ENCODE measurements at places on chromosomes 11 and 22. TPM values are rescaled to one million over a fixed set of nuclear protein-coding genes. Genes with fewer than 3 reads are reported as not detected.

CHRNA10 gene
- 2.7 TPM for total RNA-seq

MRTFA gene
- total RNA-seq = 74.0 TPM

RFPL1 gene
- not detected for total RNA-seq

RAG2 gene
- not detected for total RNA-seq

MAJIN gene
- not detected for total RNA-seq

PLCB3 gene
- total RNA-seq = 20.4 TPM

SYCE3 gene
- total RNA-seq = 0.96 TPM

OR8A1 gene
- total RNA-seq = not detected

DDI1 gene
- not detected for total RNA-seq

EFEMP2 gene
- 13.4 TPM for total RNA-seq

DNA sequence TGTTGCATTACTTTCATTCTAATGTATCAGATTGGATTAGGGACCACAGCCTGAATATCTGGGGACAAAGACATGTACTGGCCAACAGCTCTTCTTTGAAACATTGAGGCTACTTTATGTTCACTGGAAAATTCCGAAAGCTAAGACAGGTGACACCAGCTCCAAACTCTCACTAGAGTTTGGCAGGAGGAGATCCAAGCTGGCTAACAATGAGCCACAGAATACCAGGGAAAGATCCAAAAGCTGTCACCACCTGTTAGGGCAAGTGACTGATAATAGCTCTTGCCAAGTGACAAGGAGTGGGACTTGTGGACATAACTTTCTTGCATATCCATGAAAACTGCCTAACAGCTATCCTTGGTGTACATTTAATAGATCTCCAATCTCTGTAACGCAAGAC lies 333.3 kb downstream of the TTC28 start:
- DNase-seq = no peak

DNA sequence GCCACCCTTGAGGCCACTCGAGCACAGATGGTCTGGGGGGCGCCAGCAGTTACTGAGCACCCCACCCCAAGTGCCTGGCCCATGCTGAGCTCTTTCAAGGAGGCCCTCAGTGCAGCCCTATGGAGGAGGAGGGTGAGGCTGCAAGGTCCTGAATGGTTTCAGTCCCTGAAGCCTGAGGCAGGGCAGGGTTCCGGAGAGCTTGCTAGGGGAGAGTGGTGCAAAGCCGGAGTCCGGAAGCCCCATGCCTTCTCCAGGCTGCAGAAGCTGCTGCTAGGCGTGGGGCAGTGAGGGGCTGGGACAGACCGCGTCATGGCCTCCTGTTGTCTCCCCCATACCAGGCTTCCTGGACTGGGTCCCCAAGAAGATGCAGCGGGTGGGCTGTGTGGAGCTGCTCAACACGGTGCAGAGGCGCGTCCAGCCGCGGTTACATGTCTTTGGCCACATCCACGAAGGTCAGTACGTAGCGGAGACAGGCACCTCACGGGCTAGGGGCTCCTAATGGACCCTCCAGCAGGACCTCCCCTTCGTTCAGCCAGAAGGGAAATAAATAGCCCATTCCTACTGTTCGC lies 90.6 kb downstream of the MPPED1 start:
- no peak for DNase-seq

GRCh38 chr11:121574801-121575200 lies 122.0 kb upstream of the SORL1-AS1 start:
- DNase-seq = no peak

GRCh38 chr11:117734601-117735024 lies 62.4 kb downstream of the DSCAML1 start:
- no peak for DNase-seq

- no peak for DNase-seq
Measured at GRCh38 chr11:132134322-132134721, 763.9 kb downstream of the NTM start.

DNA sequence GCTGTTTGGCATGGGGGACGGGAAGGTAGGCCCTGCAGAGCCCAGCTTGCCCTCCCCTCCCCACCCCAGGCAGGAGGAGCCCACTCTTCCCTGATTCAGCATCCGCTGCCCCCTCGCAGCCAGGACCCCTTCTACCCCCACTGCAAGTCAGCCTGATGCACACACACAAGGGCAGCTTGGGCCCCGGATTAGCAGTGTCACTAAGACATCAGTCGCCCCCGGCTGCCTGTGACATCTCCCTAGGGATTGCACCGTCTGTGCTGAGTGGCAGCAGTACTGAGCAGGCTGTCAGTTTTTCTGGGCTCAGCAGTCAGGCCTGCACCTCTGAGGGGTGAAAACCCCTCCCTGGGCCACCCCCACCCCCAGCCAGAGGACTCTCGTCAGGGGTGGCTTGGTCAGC lies 30.4 kb upstream of the SYT7 start:
- DNase-seq = no peak

DNA sequence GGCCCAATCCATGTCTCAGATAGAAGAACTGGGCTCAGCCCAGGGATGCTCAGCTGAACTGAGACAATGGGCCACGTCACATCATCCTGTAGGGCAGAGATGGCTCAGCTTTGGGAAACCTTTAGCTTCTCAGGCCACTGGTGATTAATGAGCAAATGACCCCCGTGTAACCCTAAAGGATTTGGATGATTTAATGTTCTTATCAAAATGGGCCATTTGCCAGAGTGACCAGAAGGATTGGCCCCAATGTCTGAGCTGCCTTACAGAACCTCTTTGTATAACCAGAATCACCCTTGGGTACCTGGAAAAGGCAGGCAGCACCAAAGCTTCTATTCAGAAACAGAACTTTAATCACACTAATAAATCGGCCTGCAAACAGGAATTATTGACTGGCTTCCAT lies 73.7 kb downstream of the ABTB2 start:
- no peak for DNase-seq

GRCh38 chr11:64461081-64461480 lies 102.1 kb downstream of the RPS6KA4 start:
- DNase-seq = no peak

GRCh38 chr11:10770626-10771254 lies 19.7 kb downstream of the CTR9 start:
- DNase-seq = peak; percentile 50

DNA sequence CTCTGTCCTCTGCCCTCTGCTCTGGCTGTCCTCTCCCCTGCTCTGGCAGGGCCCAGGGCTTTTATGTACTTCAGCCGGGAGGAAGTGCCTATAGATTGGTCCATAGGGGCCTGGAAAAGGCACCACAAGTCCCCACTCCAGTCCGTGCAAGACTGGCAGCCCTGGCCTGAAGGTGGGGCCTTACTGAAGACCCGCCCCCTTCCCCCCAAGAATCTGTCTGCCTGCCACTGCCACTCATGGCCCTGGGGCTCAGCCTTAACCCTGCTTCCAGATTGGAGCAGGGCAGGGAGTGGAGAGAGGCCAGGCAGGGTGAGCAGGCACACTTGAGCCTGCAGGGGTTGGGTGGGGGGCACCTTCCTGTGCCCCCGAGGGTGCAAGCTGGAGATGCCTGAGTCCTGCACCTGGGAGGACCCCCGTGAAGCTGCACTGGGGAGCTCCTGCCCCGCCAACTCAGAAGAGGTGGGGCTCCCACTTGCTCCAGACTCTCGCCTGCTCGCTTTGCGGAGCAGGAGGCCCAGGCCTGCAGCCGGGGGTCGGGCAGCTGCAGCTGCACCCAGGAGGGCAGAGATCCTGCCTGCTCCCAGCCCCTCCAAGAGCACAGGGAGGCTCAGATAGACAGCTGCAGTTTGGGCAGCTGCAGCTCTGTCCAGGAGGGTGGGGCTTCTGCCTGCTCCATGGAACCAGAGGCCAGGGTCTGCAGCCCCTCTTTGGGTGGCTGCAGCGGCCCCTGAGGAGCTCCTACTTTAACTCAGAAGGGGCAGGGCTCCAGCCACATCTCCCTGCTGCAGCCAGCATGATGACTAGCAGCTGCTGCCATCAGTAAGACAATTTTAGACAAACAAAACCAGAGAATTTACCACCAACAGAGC lies 51.0 kb upstream of the SC5D start:
- DNase-seq = no peak

DNA sequence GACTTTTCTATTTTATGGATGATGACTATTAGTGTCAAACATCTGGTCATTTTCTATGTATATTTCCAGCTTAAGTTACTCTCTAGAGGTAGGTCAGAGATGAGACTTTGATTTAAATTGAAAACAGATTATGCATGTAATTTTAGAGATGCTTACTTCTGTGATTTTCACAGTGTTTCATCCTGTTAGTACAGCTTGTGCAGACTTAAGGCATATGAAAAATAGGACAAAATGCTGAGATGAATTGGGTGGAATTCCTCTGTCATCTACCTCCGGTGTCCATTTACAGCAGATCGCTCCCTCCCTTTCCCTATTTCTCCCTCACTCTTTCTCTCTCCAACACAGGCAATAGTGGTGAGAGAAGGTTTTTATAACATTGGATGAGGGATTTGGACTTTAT lies 14.1 kb downstream of the JAM3 start:
- DNase-seq = no peak

DNA sequence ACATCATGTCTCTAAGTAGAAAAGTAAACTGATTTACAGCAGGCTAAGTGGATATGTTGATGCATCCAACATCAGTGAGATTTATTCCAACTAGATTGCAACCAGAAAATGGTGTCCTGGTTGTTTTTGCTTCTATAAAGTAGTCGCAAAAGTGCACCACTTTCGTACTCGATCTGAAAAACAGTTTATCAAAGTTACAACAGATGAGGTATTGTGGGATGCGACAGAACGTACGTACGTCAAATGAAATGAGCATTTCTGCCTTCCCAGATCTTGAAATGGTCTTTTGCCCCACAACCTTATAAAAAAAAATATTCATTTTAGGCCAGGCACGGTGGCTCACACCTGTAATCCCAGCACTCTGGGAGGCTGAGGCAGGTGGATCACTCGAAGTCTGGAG lies 13.7 kb downstream of the GRAP2 start:
- no peak for DNase-seq

DNA sequence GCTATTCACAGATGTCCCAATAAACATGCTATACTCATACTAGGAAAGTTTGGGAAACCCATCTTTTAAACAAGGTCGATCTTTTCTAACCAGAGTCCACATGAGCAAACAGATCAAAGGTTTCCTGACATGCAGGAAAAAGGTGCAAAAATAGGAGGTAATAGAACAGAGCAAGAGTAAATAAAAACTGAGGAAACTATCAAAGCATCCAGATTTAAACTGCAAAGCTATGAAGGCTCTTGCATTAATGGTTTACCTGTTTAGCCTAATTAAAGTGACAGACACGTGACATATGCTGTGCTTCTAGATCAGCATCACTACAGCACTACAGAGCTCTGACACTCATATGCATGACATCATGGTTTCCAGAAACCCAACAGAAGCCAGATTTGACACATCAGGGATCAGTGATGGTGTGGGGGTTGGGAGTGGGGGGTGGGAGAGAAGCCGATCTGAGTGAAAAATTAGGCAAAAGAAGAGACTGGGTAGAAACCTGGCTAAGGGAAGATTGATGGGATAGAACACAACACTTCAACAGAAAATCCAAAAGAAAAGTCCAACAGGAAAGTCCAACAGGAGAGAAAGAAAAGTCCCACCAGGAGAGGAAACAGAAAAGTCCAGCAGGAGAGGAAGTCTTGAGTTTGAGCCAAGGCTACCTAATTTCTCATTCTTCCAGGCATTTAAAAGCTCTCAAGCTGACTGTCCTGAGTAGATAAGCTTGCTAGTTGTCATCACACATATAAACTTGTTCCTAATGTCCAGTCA lies 262.3 kb downstream of the SOX6 start:
- DNase-seq = no peak

DNA sequence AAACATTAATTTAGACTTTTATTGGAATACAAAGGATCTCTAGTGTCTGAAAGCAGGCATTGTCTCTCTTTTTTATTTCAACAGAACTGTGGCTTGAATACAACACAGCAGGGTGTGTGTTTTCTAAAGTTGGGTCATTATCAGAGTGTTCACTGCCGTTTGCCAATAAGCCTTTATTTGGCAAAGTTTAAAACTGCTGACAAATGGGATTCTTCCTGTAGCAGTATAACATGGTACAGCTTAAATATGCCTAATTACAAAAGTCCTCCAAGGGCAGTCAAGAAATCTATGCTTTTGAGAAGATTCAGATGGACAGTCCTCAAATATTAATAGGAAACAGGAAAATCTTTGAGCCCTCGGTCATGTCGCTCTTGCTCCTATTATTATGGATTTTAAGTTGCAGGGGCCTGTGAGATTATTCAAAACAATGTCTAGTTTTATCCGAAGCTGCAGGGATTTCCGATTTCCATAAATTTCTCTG lies 199.9 kb downstream of the MAML2 start:
- no peak for DNase-seq

DNA sequence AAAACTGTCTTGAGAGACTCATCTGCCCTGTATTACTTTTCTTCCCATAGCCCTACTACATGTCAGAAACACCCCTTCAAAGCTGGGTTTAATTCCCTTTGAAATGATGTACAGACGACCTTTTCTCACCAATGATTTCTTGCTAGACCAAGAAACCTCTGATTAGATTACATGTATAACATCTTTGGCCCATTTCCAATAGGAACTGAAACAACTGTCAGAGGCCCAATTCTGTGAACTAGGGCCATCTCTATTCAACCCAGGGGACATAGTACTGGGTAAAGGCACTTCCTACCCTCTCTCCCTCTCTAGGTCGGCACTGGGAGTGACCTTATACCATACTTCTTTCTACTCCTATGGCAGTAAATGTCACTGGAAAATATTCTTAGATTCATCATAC lies 19.4 kb downstream of the NPAT start:
- DNase-seq = no peak

GRCh38 chr11:2376751-2377451 lies at the start of gene CD81:
CD81 (plus strand) TSS chr11:2377310; CDS start chr11:2377550, 240 bp downstream.
- DNase-seq = no peak

GRCh38 chr11:298406-299065 lies 790 bp downstream of the IFITM5 start:
- DNase-seq = no peak

DNA sequence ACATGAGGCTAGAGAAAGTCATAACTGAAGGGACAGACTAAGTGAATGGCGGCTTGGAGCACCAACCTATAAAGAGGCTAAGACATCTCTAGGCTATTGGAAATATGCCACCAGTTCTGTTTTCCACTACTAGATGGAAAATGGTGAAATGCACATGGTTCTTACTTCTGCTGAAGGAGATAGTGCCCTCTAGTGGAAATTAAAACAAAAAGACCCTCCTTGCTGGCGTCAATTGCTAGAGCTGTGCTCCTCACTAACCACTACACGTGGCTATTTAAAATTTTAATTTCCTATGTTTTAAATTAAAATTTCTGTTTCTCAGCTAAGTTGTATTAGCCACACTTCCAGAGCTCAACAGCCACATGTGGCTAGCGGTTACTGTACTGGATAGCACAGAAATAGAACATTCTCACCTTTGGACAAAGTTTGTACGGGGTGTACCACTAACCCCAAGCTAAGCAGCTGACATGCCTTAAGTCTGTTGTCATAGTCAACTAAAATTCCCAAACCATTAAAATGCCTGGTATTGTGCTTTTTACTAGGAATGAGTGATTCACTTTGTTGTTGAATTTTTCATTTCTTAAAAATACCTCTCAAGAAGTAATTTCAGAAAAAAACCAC lies 34.1 kb upstream of the CALCA start:
- no peak for DNase-seq

DNA sequence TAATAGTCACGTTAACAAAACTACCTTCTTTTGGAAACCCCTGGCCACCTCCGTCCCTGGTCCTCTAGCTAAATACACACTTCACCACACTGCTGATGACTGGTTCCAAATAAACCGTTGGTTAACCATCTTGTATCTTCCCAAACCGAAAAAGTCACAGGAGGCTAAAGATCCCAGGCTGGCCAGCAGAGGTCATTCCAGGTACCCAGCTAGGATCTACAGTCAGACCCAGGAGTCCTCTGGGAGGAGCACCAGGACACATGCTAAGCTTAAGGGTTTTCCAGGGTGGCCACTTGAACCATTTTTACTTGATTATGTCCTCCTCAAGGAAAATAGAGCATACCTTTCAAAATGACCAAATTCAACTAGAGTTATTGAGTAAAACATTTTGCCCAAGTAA lies 103.2 kb downstream of the ETS1 start:
- DNase-seq = no peak
